ENCODE measurements at places on chromosomes 3 and 15. TPM values are rescaled to one million over a fixed set of nuclear protein-coding genes. Genes with fewer than 3 reads are reported as not detected.

The ISG20 gene
- total RNA-seq, result 49.4 TPM

DNA sequence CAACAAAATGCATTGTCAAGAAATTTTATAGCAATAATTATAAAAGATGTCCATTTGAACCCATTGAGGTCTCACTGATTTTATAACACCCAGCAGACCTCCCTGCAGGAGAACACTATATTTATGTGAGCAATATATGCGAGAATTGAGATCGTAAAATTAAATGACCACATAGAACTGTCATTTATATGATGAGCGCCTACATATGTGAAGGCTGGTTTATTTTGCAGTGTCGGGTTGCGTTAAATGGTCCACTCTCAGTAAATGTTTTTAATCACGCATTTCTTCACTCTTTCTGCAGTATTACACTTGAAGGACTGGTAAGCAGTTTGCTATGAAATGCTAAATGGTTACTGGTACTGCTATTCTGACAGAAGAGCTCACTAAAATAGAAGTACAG lies 408.5 kb upstream of the AGTR1 start:
- no peak for DNase-seq

GRCh38 chr15:99125061-99125891 lies 20.4 kb downstream of the SYNM start:
- no peak for DNase-seq

DNA sequence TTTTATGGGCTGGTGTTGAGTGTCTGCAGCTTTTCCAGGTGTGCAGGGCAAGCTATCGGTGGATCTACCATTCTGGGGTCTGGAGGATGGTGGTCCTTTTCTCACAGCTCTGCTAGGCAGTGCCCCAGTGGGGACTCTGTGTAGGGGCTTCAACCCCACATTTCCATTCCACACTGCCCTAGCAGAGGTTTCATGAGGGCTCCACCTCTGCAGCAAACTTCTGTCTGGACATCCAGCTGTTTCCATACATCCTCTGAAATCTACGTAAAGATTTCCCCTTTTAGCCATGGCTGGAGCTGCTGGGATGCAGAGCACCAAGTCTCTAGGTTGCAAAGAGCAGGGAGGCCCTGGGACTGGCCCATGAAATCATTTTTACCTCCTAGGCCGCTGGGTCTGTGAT lies 11.6 kb downstream of the RFX7 start:
- no peak for DNase-seq

The REC114 gene
- not detected for total RNA-seq

DNA sequence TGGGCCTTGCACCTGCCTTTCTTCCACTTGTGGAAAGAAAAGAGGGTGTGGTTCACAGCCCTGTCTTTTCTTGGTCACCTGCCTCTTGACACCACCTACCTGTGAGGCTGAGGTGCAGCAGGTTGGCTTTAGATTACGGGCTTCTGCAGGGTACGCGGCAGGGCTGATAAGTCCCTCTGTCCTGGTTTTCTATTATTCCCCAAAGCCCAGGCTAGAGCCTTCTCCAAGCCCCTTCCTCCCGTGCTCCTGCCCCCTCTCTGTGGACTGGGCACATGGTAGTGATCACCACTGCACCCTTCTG lies 44.8 kb upstream of the HACD2 start:
- no peak for DNase-seq

The STRA6 gene
- not detected for total RNA-seq

The PPP1R2 gene
- 277 TPM for total RNA-seq

DNA sequence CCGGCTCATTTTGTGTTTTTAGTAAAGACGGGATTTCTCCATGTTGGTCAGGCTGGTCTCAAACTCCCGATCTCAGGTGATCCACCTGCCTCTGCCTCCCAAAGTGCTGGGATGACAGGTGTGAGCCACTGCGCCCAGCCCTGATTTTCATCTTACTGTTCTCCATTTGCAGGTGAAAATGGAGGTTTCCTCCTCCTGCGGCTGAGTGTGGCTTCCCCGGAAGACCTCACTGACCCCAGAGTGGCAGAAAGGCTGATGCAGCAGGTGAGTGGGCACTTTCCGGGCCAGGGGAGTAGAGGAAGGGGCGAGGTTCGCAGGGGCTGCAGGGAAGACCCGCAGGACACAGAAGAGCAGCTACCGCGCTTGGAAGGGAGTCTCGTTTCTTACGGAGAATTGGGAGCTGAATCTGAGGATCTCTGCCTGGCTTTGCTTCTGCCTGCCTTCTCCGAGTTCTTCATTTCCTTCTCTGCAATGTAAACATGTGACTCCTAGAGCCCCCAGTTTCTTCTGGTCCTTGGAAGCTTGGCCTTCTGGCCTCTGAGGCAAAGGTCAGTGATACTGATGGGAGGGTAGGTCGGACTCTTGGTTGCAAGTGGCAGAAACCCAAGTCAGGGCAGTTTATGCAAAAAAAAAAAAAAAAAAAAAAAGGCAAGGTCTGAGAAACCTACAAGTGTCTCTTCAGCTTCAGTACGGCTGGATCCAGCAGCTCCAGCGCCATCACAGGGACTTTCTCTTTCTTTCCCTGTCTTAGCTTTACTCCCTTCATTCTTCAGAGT lies 8.9 kb downstream of the MUC20 start:
- DNase-seq, result no peak

GRCh38 chr3:149934524-149934923 lies 36.2 kb downstream of the PFN2 start:
- DNase-seq, result no peak

- no peak for DNase-seq
Measured at GRCh38 chr3:13188181-13188779, 115.1 kb upstream of the IQSEC1 start.

- DNase-seq, result no peak
Measured at GRCh38 chr3:156552973-156553372, 1.9 kb downstream of the SSR3 start.

DNA sequence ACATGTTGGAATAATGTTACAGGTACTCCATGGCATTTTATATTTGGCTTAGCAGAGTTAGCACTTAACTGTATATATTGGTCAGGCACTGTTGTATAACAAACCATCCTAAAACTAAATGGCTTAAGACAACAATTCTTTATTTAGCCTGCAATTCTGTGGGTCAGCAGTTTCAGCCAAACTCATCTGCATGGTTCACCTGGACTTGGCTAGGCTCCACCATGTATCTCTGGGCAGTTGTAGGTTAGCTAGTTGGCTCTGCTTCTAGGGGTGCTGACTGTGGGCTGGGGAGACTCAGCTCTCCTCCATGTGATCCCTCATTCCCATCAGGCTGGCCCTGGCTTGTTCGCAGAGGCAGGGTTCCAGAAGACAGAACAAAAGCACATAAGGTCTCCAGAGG lies 34.4 kb downstream of the RARB start:
- DNase-seq, result no peak

The AMIGO3 gene
- 1.0 TPM for total RNA-seq

- DNase-seq, result no peak
Measured at GRCh38 chr15:66651198-66651597, 50.8 kb upstream of the SMAD6 start.

DNA sequence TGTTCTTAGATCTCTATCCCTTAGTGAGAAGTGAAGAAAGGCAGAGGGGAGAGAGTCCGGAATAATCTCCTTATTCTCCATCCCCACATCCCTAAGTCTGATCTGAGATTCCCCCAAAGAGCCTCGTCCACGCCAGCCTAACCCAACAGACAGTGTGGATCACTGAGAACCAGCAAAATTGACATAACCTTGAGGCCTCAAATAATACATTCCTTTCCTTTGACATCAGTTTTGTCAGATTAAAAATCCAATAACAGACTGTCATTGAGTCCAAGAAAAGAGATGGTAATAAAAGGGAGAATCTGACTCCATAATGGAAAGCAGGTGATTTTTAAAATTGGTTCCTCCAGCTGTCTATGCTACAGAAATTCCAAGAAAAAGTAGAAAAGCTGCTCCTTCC lies 7.7 kb upstream of the SIAH2 start:
- DNase-seq, result no peak

- no peak for DNase-seq
Measured at GRCh38 chr15:33584797-33585196, 274.0 kb downstream of the RYR3 start.

The NOP10 gene
- total RNA-seq, result 181 TPM

The ACTRT3 gene
- 4.7 TPM for total RNA-seq

The ASB14 gene
- total RNA-seq, result not detected

DNA sequence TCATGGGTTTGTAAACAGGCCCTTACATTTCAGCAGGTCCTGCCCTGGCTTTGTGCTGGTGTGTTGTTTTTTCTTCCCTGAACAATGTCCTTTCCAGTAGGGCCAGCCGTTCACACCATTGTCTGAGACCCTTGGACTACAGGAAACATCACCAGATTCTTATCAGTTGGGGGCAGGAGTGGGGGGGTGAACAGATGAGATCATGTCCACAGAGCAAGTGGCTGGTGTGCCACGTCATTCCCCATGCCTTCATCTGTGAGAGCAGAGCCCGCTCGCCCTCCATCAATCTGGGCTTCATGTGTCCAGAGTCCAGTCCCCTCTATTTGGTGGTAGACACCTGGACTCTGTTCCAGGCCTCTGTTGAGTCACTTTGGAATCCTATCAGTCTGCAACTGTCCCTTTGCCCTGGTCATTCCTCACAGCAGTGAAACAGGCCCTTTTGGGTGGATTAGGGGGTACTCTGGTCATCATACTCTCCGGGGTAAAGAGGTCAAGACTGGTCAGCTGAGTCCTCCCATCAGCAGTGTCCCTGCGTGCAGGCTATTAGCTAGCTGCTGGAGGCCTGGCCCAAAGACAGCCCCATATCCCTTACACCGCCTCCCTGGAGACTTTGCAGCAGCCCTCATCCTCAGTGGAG lies 15.0 kb downstream of the SEMA3G start:
- peak; percentile 99 for DNase-seq

- DNase-seq, result no peak
Measured at GRCh38 chr3:184645336-184645735, 66.5 kb downstream of the MAGEF1 start.

DNA sequence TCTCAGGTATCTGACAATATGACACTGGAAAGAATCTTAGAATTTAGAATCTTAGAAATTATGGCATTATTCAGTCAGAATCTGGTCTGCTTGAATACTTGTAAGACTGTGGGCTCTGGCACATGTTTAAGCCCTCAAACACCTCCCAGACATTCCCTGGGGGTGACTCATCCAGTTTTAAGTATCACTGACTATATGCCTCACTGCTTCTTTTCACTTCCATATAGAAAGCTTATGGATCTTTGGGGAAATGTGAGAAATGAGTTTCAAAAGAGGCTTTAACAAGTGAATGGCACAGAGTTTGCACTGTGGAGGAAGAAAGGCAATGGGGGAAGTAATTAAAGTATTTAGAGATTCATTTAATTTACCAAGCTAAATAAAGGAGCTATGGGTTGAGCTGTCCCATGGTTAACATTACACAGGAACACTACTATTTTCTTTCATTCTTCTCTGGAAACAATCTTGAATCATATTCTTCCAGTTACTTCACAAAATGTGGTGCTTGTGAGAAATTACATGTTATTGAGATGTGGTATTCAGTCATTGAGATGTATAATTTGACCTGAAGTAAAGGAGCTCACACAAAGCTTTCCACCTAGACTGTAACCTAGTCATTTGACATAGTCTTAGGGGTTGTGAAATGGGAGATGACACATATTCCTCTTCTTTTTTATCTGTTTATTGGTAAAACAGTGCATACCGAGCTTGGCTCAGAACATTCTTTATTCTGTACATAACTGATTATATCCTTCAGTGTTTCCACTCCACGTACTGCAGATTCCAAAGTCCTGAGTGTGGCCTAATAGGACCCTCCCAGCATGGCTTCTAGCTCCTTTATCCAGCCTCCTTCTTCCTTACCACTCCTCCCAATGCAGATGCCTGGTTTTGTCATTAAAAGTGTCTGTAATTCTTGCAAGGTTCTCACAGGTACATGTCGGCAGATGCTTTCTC lies 544.6 kb upstream of the NECTIN3 start:
- DNase-seq, result peak; percentile 76

The ZNF385D gene
- 4.4 TPM for total RNA-seq

The UPK1B gene
- not detected for total RNA-seq

The KCTD6 gene
- total RNA-seq, result 7.3 TPM

The IDH3A gene
- 35.6 TPM for total RNA-seq

GRCh38 chr15:70723927-70724326 lies 39.4 kb downstream of the UACA start:
- no peak for DNase-seq

The ZPLD1 gene
- 0.05 TPM for total RNA-seq

GRCh38 chr3:98990657-98991056 lies 89.2 kb upstream of the DCBLD2 start:
- no peak for DNase-seq
